ENCODE measurements at places on chromosomes 6 and 20.

- DNase-seq: no peak
These were observed 371.0 kb downstream of the TAF4 start for GRCh38 chr20:61694682-61695081.

- no peak for DNase-seq
These were observed 78.5 kb downstream of the SYNDIG1 start for GRCh38 chr20:24547967-24548366.

DNA sequence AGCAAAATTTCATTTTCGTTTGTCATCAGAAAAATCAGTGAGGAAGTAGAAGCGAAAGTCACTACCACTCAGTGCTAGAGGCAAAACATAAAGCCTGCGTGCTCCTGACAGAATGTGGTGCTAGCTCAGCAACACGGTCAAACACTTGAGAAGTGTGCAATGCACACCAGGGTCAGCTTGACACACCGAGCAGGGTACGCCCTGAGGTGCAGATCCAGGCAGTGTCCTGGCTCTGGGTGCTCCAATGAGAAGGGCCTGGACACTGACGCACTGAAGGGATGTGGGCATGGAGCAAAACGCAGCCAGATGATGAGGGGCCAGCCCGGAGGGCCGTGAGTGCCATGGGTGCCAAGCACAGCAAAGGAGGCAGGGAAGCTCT is 5.9 kb downstream of the RNASET2 start:
- DNase-seq: peak; percentile 50

GRCh38 chr6:167049275-167049674 is 50.1 kb downstream of the CEP43 start:
- DNase-seq: no peak

GRCh38 chr6:106844930-106845329 is 129.6 kb downstream of the CD24 start:
- DNase-seq: no peak

DNA sequence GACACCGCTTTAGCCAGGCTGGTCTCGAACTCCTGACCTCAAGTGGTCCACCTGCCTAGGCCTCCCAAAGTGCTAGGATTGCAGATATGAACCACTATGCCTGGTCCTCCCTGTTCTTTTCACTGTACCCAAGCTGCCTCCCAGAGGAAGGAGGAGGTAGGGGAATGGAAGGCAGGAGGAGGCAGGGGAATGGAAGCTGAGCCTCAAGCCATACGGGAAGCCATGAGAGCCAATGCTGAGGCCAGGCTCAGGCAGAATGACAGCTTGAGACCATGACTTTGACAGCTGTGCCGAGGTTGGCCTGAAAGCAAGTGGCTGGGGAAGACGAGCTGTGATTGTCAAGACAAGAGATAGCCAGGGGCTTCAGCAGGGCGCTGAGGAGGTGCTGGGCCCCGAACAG is 13.6 kb upstream of the ZNF335 start:
- DNase-seq: no peak

GRCh38 chr6:81734081-81734480 is 18.4 kb downstream of the TENT5A start:
- DNase-seq: no peak

DNA sequence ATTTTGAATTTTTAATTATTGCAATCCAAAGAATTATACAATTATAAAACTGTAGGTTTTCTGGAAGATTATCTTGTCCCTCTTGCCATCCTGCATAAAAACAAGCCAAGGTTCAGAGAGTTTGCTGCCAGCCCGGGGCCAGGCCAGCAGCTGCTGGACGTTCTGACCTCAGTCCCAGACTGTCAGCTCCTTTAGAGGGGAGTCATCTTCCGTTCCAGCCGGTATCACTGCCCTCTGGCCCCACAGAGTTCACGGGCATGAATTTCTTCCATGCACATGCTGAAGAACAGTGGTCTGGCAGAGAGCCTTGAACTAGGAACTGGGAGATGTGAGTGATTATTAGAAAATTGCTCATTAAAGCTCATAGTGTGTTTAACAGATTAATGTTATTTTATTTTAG is 130.4 kb upstream of the QKI start:
- no peak for DNase-seq

DNA sequence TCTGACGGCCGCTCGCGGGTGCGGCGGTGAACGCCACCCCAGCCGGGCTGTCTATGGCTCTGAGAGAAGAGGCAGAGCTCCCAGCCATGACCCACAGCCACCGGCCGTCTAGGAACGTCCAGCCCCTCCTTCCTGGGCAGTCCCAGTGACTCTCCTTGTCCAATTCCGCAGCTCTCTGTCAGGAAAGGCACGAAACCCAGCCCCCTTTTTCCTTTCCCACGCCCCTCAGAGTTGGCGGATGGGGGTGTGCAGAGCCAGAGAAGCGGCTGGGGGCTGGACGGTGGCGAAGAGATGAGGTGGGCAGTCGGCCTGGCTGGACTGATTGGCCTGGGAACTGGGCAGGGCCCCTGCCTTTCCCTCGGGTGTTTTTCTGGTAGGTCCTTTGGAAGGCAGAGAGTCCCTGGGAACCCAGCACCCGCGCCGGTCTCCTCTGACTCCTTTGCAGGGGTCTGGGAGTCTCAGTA is 1.5 kb downstream of the EBF4 start:
- DNase-seq: no peak

DNA sequence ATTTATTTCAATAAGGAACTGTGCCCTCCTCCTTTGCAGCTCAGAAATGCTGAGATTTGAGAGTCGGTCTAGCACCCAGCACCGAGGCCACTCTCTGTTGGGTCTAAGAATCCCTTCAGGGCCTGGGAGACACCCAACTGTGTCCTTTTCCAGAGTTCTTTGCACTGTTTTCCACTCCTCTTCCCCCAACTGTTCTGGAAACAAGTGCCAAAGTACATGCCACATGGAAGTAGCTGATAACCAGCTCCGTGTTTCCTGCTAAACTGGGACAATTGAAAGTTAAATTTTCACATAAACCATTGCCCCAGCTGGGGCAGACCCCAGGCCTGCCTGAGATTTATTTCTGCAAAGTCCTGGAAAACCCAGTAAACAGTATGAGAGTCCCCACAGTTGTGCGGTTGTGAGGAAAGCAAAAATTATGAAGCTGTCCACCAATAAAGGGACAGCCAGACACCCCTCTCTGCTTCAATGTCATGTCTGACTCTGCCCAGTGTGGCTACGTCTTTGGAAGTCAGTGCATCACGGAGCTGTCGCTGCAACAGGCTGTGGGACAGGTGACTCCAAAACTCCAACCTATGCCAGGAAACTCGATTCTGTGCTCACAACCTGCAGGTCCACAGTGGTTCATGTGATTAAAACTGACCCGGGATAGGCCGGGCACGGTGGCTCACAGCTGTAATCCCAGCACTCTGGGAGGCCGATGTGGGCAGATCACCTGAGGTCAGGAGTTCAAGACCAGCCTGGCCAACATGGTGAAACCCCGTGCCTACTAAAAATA is 178.0 kb upstream of the AFDN start:
- no peak for DNase-seq

GRCh38 chr6:19865178-19865577 is 28.0 kb downstream of the ID4 start:
- DNase-seq: no peak

- no peak for DNase-seq
These were observed 100.3 kb downstream of the ZNF217 start for GRCh38 chr20:53493311-53493857.

DNA sequence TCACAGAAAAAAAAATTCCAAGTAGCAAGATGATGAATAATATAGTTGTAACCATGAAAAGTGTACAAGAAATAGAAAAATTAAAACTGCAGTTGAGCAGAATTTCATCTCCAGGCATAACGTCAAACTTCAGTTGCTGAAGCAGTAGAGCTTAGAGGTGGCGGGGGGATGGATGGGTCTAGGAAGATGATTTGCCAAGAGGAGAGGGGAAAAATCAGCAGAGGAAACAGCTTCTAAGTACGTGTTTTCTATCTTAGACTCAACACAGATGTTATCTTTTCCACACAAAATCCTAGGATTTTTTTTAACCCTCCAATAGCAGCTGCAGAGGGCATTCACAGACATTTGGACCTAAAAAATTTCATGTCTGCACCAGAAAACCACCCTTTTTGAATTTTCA is 136.0 kb downstream of the OPN5 start:
- DNase-seq: no peak

DNA sequence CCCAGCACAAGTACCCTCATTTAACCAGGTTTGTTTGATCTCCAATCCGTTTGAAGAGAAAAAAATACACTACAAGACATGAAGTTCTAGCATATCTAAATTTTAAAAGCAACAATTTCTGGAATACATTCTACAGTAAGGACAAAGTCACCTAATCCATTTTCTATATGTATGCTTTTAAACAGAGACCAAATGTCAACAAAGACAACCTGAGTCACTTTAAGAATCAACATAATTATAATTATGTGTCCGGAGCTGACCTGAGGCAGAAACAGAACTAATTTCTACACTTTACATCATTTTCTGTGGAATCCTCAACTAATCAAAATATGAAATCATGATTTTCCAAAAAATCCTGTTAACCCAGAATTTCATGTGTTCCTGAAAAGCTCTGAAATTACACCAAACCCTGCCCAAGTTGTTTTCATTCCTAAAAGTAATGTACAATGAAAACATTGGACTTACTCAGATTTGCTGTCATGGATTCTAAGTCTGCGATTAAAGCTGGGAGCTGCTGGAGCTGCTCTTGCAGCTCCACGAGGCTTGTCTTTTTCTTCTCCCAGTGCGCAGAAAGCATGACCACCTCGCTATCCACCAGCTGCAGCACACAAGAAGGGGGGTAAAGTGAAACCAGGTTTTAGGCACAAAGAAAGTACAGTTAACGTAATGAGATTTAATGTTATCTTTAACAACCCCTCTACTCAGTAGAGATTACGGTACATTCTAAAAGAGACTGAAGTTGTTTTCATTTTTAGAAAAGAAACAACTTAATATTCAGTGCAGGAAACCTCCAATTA is 35.8 kb downstream of the DTNBP1 start:
- no peak for DNase-seq

GRCh38 chr6:139343052-139343750 is 31.2 kb downstream of the CITED2 start:
- DNase-seq: no peak

- DNase-seq: no peak
These were observed 24.5 kb downstream of the GABRR2 start for GRCh38 chr6:89290401-89291155.

GRCh38 chr20:59646487-59646886 is 42.1 kb downstream of the PHACTR3 start:
- no peak for DNase-seq

DNA sequence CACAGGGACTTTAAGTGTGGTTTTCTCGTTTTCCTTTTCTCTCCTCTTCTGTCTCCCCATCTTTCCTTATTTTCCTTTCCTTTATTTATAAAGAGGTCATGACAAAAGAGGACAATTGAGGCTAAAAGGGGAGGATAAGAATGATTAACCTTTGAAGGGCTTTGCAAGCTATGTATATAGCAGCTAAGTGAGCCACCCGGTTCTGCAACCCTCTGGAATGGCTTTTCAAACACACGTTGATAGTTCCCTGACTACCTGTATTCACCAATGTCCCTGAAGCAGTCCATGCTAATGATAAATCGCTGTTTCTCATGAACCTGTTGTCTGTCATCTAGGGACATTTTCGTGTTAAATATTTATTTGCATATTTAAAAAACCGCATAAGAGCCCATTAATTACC is 124.4 kb upstream of the RALGAPA2 start:
- no peak for DNase-seq

DNA sequence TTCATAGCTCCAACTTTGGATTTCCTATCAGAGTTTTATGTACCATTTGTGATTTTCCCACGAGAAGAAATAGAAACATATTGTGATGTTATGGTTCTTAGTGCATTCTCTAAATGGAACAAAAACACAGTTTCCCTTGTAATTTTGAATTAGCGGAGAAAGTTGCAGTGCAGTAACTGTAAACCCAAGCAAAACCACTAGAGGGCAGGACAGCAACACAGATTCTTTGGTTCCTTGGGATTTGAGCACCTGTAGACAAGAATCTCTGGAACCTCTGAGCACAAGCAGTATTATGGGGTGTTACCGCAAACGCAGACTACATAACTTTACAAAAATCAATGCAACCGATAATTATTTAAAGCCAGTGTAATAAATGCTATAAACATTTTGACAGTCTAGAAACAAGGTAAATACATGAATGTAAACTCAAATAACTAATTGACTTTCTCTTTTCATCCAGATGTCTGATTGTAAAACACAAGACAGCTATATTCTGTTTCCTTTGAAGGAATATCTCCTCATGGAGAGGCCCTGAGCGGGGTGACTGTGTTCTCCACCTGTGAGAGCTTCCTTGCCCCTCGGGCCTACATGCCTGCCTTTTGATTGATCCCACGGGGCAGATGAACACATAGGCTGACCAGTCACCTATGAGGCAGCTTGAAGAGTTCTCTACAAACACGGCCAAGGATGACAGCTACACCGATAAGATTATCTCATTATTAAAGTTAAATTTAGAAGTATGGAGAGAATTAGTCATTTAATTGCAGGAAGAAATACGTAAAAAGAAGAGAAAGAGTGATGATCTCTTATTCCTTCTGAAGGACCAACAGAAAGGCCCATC is 67.5 kb upstream of the COL21A1 start:
- DNase-seq: no peak

DNA sequence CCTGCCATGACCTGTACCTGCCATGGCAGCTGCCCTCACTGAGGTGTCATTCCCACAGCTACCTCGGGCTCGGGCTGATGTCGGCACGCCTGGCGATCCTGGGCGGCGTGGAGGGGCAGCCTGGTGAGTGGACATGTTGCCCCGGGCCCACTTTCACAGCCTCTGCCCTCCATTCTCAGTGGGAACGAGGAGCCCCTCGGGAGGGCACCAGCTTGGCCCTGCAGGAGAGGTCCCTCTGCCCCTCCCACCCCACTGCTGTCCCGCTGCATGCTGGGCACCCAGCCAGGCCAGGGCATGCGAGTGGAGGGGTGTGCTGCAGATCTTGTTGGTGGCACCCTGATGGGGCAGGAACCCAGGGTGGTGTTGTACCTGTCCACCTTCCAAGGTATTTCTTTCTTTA is 23.0 kb downstream of the ENTPD6 start:
- no peak for DNase-seq

GRCh38 chr20:47351643-47352331 is 4.7 kb downstream of the ZMYND8 start:
- DNase-seq: no peak

GRCh38 chr20:61818746-61819573 is 246.7 kb downstream of the TAF4 start:
- no peak for DNase-seq

DNA sequence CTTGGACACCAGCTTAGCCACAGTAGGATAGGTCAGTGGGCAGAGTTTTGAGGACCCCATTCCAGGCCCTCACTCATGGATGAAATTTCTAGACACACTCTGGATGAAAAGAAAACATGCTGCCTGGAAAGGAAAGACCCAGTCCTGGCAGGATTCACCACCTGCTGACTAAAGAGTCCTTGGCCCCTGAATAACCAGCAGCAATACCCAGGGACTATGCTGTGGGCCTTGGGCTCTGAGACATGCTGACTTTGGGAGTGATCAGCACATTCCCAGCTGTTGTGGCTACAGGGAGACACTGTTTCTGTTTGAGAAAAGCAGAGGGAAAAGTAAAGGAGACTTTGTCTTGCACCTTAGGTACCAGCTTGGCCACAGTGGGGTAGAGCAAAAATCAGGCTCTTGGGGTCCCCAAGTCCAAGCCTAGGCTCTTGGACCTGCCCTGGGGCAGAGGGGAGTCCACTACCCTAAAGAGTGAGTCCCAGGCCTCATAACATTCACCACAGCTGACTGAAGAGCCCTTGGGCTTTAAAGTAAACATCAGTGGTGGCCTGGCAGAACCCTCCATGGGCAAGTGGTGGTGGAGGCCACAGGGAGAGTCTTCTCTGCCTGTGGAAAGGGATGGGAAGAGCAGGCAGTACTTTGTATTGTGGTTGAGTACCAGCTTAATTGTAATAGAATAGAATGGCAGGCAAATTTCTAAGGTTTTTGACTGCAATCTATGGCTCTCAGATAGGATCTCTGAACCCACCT is 516.8 kb downstream of the BCKDHB start:
- no peak for DNase-seq
